Left ventricle myocardium inferior (tissue), 1 donor: ENCODE measurements at places on chromosomes 1 and 21. TPM values are rescaled to one million over a fixed set of nuclear protein-coding genes. Genes with fewer than 3 reads are reported as not detected.

GRCh38 chr1:178871551-178872320 lies 859 bp upstream of the ANGPTL1 start:
- H3K4me1 ChIP-seq, result peaks cover 42% of the 10 kb centered on the region
- peak overlapping the region; percentile 56 for H3K4me3 ChIP-seq
- no peaks in the 10 kb centered on the region for H3K36me3 ChIP-seq
- no peak for DNase-seq
- no peaks in the 10 kb centered on the region for H3K27me3 ChIP-seq
- peak overlapping the region; percentile 64 for H3K27ac ChIP-seq

GRCh38 chr1:114956570-114956969 lies 73.1 kb upstream of the TSHB start:
- H3K27ac ChIP-seq, result no peak overlapping the region
- H3K36me3 ChIP-seq, result no peaks in the 10 kb centered on the region
- H3K27me3 ChIP-seq, result peaks cover 13% of the 10 kb centered on the region
- no peaks in the 10 kb centered on the region for H3K4me1 ChIP-seq

DNA sequence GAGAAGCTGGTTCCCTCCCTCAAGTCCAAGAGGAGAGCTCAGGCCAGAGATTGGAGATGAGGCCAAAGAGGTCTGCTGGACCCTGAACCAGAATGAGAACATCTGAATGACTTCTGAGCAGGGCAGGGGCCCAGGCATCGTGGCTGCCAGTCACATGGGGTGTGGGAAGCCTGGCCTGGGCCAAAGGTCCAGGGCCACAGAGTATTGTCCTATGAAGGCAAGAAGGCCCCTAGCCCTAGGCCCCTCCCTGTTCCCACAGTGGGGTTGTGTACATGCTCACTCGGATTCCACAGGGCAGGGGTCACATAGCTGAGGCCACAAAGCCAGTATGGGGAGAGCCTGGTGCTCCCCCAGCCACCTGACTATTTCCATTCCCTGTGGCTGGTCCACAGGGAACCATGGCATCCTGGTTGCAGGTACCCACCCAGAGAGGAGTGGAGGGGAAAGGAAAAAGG lies 18.5 kb upstream of the SLC1A7 start:
- no peaks in the 10 kb centered on the region for H3K4me1 ChIP-seq
- no peak overlapping the region for H3K27ac ChIP-seq
- H3K4me3 ChIP-seq, result no peak overlapping the region

The OXCT2 gene
- total RNA-seq, result 0.88 TPM

- DNase-seq, result no peak
- no peaks in the 10 kb centered on the region for H3K27me3 ChIP-seq
- H3K4me1 ChIP-seq, result no peaks in the 10 kb centered on the region
- no peak overlapping the region for H3K27ac ChIP-seq
- no peaks in the 10 kb centered on the region for H3K36me3 ChIP-seq
These were observed 187.6 kb upstream of the NRIP1 start for GRCh38 chr21:15252431-15252830.

GRCh38 chr1:160844447-160845232 lies 18.0 kb downstream of the CD244 start:
- no peak overlapping the region for H3K4me3 ChIP-seq
- no peaks in the 10 kb centered on the region for H3K4me1 ChIP-seq
- no peak overlapping the region for H3K27ac ChIP-seq
- DNase-seq, result no peak
- no peaks in the 10 kb centered on the region for H3K36me3 ChIP-seq

- H3K4me3 ChIP-seq, result no peak overlapping the region
- DNase-seq, result no peak
- H3K27ac ChIP-seq, result no peak overlapping the region
- H3K27me3 ChIP-seq, result no peaks in the 10 kb centered on the region
- H3K36me3 ChIP-seq, result no peaks in the 10 kb centered on the region
These were observed 95.5 kb upstream of the MARK1 start for GRCh38 chr1:220432408-220432807.

DNA sequence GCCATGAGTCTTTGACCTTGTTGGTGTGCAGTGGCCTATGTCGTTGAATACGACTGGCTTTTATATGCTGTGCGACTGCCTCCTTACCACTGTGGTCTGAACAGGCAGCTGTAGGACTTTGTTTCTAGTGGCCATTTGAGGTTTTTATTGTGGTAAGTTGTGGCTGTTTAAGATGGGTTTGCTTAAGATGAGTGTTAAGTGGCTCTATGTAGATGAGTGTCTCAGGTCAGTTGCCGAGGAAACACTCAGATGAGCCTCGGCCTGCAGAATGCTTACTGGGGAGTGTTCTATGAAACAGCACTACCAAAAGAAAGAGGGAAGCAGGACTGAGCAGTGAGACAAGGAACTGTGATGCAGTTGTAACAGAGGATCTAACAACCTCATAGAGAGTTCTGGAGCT lies 14.9 kb upstream of the CD1C start:
- DNase-seq, result no peak
- no peaks in the 10 kb centered on the region for H3K36me3 ChIP-seq
- no peak overlapping the region for H3K4me3 ChIP-seq
- H3K4me1 ChIP-seq, result no peaks in the 10 kb centered on the region
- H3K27ac ChIP-seq, result no peak overlapping the region

DNA sequence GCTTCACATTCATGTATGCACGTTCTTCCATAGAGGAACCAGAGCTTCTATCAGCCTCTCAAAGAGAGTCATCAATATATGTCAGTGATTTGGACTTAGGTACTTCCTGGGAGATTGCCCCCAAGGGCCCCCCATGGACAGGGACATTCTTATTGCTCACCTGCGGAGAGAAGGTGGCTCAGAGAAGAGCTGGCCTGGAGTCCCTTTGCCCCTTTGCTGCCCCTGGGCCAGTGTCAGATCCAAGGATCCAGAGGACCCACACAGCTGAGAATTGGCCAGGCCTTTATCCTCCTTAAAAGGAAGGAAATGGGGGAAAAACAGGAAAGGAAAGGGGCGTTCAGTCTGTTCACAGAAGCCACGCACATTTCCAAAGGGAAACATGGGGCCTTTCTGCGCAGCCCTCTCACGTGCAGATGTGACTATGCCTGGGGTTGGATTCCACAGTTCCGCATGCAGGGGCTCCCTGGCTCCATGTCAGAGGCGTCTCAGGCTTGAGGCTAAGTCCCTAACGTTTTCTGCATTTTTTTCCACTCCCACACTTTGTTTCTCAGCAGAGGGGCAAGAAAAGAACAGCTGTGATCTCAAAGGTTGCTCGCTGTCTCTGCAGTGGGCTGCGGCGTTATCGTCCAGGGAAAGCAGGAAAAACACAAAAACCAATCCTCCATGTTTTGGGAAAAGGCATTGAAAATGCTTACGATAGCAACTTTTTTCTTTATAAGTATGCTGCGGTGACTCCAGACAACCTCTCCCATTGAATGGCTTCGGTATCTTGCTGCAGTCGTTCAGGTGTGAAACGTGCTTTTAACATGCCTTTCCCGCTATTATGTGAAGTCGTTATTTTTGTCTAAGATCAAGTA lies 5.9 kb downstream of the C1orf226 start:
- no peaks in the 10 kb centered on the region for H3K4me1 ChIP-seq
- peaks cover 4% of the 10 kb centered on the region for H3K27me3 ChIP-seq
- H3K27ac ChIP-seq, result no peak overlapping the region
- DNase-seq, result no peak
- H3K4me3 ChIP-seq, result no peak overlapping the region
